ENCODE measurements at places on chromosomes 1 and 21.

DNA sequence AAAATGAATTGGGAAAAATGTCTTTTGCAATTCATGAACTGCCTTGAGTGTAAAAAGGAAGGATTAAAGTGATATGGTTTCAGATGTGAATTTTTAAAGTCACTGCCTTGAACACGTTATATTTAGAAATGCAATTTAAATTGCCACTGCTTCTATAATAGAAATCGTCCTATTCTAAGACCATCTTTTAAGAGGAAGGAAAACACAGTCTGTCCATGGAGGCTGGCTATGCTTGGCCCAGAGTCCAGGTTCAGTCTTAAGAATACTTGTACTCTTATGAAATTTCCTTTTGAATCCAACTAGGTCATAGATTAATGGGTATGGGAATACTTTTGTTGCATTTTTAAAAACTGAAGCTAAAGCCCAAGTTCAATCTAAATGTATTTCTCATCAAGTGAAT lies 86.0 kb downstream of the PCNX2 start:
- DNase-seq = no peak

DNA sequence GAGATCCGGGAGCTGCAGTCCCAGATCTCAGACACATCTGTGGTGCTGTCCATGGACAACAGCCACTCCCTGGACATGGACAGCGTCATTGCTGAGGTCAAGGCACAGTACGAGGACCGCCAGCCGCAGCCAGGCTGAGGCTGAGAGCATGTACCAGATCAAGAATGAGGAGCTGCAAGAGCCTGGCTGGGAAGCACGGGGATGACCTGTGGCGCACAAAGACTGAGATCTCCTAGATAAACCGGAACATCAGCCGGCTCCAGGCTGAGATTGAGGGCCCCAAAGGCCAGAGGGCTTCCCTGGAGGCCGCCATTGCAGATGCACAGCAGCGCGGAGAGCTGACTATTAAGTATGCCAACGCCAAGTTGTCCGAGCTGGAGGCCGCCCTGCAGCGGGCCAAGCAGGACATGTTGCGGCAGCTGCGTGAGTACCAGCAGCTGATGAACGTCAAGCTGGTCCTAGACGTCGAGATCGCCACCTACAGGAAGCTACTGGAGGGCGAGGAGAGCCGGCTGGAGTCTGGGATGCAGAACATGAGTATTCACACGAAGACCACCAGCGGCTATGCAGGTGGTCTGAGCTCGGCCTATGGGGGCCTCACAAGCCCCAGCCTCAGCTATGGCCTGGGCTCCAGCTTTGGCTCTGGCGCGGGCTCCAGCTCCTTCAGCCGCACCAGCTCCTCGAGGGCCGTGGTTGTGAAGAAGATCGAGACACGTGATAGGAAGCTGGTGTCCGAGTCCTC lies 25.5 kb downstream of the ETV3L start:
- no peak for DNase-seq

DNA sequence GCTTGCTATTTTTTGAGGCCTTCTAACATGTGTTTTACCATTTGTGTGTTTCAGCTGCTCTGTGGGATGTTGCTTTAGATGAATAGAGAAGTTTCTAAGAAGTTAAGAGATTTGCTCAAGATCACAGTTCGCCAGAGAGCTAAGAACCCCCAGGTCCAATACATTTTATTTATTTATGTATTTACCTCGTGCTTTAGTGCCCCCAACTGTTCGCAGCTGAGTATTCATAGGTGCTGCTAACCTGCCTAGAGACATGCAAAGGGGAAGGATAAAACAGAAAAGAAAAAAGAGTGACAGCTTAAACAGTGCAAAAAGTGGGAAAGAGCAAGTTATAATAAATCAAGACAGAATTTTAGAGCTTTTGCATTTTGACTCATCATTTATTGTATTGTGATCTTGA lies 31.1 kb downstream of the NFYC start:
- DNase-seq = no peak

GRCh38 chr1:81409780-81410274 lies 390.9 kb upstream of the ADGRL2 start:
- DNase-seq = no peak

DNA sequence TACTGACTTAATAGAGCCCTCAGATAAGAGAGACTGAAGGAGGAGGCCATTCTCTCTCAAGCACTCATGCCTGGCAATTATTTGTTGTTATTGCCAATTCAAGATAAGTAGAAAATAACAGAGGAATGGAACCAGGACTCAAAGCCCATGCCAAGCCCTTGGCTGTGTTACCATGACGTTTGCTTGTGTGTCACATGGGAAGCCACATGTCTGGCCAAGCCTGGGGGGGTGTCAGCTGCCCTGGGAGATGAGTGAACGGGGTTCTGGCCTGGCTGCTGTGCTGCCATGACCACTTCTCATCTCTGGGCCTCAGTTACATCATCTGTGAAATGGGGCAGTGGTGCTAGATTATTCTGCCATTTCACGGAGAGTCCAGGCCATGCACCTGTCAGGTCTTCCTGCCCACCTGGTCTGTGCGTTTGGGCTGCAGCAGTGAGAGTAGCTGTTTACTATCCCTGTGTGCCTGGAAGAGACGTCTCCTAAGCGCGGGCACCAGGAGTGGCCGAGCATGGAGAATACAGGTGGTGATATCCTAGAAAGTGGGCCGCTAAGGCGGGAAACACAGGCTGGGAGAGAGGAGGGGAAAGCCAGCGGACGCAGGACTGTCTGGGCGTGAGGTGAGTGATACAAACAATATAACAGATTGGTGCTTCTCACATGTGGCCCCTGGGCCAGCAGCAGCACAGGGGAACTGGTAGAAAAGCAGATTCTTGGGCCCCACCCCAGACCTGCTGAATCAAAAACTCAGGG lies 67.8 kb downstream of the MAN1C1 start:
- no peak for DNase-seq

DNA sequence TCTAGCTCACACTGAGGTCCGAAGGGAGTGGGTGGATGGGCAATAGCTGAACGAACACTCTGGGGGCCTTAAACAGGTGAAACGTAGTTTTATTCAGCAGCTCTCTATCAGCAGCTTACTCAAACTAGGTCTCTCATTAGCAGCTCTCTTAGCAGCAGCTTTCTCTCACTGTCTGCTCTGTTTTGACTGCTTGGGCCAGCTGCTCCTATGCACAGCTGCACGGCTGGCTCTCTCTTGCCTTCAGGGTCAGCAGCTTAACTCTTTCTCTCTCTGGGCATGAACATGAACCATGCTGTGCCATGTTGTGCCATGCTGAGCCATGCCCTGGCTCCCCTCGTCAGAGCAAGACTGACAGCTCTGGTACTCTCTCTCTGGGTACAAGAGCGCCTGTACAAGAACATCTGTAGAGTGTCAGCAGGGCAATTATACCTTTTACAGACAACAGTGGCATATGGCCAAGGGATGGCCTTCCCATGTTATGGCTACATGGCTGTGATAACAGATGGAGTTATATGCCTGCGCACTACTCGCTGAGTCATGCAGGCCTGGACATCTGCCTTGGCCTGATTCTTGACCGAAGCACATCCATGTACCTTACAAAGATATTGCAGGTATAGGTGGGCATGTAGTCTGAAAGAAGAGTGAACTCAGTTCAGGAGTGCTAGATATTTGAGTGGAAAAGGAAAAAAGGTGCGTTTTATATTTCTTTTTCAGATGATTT lies 152.4 kb downstream of the LEPR start:
- DNase-seq = no peak

- DNase-seq = no peak
These were observed 30.4 kb downstream of the TMEM63A start for GRCh38 chr1:225851805-225852204.

GRCh38 chr1:197366996-197367395 lies 98.9 kb downstream of the CRB1 start:
- no peak for DNase-seq

- DNase-seq = no peak
These were observed 2.8 kb downstream of the SLC35D1 start for GRCh38 chr1:67051196-67051595.

- no peak for DNase-seq
These were observed 1596.9 kb downstream of the PLA2G4A start for GRCh38 chr1:188425687-188426086.

DNA sequence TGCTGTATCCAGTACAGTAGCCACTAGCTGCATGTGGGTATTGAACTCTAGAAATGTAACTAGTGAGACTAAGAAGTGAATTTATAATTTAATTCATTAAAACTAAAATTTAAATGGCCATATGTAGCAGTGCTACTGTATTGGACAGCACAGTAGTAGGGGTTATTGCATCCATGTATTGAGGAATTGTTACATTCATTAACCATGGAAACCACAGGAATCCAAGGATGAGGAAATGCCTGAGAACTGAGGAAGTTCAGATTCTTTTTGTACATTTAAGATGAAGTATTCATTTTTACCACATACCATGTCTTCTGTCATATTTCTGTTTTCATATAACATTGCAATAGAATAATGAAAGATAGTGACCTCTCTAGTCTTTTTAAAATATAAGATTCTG lies 2.6 kb downstream of the MTF2 start:
- no peak for DNase-seq
